ENCODE measurements at places on chromosomes 4 and X.

- DNase-seq, result no peak
Measured at GRCh38 chr4:117326091-117326490, 240.7 kb upstream of the TRAM1L1 start.

DNA sequence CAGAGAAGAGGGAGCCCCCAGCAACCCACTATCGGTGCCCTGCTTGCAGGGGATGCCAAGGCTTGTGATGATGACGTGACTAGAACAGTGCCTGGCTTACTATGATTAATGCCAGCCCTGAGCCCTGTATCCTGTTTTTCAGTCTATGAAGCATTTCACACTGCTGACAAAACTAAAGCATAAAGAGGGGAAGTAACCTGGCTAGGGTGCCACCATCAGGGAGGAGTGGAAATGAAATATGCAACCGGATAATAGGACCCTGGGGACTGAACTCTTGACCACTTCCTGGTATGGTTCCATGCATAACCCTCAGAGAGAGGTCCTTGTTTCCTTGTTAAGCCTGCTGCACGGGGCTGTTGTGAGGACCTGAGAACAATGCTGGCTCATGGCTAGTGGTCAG is 50.3 kb downstream of the MED28 start:
- DNase-seq, result no peak

GRCh38 chrX:148612431-148612830 is 112.0 kb downstream of the AFF2 start:
- no peak for DNase-seq

GRCh38 chrX:63506320-63506719 is 155.2 kb upstream of the SPIN4 start:
- DNase-seq, result no peak

GRCh38 chr4:128123036-128123435 is 61.9 kb downstream of the LARP1B start:
- DNase-seq, result no peak

DNA sequence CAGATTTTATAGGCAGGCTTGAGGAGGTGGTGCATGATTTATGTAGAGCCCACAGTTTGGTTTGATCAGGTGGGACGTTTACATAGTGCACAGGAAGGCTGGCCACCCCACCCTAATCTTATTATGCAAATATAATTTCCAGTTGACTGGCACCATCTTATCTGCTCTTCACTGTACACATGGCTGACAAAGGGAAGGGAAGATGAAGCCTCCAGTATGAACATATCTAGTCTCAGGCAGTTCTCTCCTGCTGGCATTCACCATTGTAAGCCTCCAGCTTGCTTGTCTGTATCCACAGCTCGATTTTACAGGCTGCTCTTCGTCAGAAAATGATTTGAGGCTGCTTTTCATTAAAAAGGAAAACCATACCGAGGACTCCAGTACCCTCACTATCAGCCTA is 278.3 kb downstream of the TECRL start:
- DNase-seq, result no peak

DNA sequence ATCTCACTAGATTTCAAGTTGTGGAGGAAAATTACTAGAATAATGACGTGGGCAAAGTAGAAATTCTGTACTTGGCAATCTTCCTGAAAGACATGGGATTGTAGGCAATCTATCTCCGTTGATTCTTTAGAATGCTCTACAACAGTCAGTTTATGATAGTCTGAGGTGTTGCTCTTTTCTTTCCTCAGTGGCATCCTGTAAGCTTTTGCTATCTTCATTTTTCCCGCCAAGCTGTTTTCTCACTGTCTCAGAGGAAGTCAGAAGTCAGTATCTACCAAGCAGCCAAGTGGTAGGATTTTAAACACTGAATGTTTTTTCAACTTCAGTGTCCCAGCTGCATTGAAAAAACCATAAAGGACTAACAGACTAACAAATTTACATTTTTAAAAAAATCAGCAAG is 23.7 kb downstream of the PCDH7 start:
- DNase-seq, result no peak

- DNase-seq, result no peak
Measured at GRCh38 chrX:31039327-31039711, 32.5 kb downstream of the FTHL17 start.

- DNase-seq, result no peak
Measured at GRCh38 chr4:85591406-85592098, 116.6 kb downstream of the ARHGAP24 start.

GRCh38 chr4:147012059-147012707 is 66.5 kb upstream of the TTC29 start:
- DNase-seq, result no peak

DNA sequence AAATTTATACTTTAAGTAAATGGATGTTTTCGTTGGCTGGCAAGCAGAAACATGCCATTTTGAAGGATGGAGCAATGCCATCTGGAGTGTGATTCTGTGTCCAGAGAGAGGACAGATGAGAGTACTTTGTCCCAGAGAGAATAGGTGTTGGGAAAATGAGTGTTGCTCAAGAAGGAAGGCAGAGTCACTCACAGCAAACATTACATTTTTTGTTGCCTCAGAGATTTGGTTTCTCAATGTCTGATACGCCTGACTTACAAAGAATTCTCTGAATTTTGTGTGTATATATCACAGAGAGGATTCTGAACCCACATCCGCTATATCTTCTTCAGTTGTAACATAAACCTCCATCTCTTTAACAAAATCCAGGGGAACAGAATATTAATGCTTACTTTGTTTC is 102.8 kb upstream of the PCDH18 start:
- DNase-seq, result no peak

DNA sequence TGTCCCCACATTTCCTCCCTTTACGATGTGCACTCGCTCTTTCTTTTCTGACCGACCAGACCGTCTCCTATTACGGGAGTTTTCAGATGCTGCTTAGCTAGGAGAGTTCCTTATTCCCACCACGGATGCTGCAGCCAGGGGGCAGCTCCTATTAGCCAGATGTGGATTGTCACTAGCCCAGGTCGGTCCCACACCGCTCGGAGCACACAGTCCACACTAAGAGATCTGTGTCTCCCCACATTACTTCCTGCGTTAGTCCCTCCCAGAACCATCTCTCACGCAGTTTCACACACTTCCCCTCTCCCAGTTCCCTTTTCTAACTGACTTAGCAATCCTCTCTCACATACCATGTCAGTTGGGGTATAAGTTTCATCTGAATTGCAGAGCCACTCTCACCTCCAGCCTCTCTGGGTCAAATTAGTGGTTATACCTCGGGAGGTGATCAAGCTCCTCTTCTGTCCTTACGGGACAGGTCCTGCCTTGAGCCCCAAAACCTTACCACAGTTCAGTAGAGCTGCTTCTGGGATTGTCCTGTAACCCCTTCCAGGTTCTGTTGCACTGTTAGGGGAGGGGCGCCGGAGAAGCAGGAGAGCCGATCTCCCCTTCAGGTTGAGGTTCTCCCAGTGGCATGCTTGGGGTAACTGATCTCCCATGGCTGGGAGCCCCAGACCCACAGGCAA is 28.2 kb downstream of the SULT1E1 start:
- no peak for DNase-seq

DNA sequence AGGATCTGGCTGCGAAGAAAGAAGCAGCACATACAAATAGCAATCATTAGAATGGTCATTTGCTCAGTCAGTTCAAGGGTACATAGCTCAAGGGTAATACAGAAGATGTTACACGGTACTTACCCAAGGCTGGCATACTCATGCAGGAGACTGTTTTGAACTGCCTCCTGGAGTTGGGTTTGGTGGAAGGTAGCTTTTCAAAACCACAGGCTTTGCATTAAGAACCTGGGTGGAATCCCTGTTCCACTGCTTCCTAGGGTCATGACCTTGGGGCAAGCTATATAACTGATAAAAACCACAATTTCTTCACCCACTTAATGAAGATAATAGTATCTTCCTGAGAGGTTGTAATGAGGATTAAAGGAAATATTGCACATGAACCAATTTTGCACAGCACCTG is 36.5 kb downstream of the TBC1D9 start:
- DNase-seq, result no peak

DNA sequence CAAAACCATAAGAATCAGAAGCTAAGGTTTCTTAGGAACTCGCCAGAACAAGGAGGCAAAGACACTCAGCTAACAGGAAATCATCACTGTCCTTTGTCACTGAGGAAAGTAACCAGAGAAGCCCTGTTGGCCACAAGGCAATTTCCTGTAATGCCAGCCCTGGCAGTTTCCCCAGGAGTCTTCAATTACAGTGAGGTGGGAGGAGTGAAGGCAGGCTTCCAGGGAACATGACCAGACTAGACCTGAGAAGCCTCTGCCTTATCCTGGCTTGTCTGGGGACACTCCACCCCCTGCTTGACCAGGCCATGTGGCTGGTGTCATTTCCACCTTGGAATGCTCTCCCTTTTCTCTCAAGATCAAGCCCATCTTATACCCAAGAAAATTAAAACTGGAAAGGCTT is 125.3 kb downstream of the COL4A6 start:
- no peak for DNase-seq

- no peak for DNase-seq
Measured at GRCh38 chr4:68570122-68570507, 6.0 kb downstream of the UGT2B17 start.

DNA sequence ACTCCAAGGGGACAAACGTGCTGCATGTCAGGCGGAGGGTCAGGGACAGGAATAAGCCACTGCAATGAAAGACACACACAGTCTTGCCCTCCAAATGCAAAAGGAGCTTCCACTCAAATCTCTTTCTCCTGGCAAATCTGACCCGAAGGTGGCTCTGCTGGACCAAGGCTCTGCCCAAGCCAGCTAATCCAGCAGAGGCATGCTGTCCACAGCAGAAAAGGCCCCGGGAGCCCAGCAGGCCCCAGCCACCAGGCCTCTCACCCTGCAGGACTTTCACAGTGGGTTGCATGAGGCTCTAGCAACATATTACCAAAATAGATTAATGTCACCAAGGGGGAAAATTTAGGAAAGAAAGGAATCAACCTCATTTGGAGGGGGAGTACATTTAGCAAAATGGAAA is 628.6 kb downstream of the BCOR start:
- no peak for DNase-seq

DNA sequence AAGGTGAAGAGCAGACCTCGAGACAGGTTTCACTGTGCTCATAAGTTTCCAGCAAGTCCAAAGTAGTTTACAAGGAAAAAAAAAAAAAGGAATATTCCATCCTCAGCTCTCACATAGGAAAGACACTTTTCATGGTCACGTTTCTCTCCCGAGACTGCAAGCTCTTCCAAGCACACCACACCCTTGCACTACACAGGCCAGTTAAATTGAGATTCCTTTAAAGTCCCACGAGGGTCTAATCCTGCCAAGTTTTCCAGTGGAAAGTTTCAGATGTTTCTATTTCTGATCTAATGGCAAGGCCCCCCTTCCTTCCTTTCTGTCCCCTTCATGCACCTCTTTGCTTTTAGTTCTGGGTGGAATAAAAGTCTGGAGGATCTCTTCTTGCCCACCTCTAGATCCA is 67.9 kb upstream of the PCDH19 start:
- no peak for DNase-seq

- DNase-seq, result no peak
Measured at GRCh38 chrX:108126661-108127060, 35.1 kb downstream of the ATG4A start.

DNA sequence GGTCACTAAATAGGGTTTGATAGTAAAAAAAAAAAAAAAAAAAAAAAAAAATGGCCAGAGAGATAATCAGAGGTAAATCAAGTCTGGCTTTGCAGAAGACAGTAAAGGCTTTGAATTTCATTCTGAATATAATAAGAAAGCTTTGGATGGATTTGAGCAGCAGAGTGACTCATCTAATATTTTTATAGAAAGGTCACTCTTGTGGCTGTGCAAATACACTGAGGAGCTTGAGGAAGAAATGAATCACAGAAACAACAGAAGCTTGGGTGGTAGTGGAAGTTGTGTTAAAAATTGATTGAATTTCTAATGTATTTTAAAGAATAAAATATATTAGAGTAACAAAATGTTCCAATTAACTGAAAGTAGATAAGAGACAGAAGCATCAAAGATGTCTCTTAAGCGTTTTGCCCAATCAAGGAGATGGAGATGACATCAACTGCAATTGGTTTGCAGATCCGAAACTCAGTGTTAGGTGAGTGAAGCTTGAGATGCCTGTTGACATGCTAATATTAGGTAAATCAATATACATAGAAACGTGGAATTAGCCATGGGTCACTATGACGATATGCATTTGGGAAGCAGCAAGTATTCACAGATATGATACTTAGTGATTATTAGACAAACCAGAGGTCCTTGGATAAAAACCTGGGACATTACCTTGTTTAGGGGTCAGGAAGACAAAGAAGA is 280.5 kb downstream of the GPM6A start:
- DNase-seq, result no peak

- no peak for DNase-seq
Measured at GRCh38 chr4:174550541-174550940, 28.3 kb upstream of the HPGD start.

- DNase-seq, result no peak
Measured at GRCh38 chrX:155127465-155127864, 56.2 kb downstream of the BRCC3 start.

- no peak for DNase-seq
Measured at GRCh38 chr4:2301806-2302205, 39.9 kb upstream of the MXD4 start.

- DNase-seq, result no peak
Measured at GRCh38 chr4:118113220-118113619, 78.9 kb downstream of the NDST3 start.

GRCh38 chr4:139794158-139794954 is 128.7 kb downstream of the MGST2 start:
- DNase-seq, result no peak

- DNase-seq, result no peak
Measured at GRCh38 chr4:74365761-74366160, 816 bp downstream of the EREG start.

DNA sequence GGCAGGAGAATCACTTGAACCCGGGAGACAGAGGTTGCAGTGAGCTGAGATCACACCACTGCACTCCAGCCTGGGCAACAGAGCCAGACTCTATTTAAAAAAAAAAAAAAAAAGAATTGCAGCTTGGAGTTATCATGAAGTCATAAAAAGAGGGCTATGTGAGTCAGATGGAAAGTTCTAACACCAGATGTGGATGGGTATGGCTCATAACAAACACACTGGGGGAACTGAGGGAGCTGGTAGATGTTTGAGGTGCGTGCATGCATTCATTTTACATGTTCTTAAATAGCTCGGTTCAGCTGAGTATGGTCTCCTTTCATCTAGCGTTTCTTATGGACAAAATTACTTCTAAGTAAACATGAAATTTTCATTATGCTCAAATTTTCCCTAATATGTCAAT is 11.7 kb downstream of the TRMT2B start:
- no peak for DNase-seq

DNA sequence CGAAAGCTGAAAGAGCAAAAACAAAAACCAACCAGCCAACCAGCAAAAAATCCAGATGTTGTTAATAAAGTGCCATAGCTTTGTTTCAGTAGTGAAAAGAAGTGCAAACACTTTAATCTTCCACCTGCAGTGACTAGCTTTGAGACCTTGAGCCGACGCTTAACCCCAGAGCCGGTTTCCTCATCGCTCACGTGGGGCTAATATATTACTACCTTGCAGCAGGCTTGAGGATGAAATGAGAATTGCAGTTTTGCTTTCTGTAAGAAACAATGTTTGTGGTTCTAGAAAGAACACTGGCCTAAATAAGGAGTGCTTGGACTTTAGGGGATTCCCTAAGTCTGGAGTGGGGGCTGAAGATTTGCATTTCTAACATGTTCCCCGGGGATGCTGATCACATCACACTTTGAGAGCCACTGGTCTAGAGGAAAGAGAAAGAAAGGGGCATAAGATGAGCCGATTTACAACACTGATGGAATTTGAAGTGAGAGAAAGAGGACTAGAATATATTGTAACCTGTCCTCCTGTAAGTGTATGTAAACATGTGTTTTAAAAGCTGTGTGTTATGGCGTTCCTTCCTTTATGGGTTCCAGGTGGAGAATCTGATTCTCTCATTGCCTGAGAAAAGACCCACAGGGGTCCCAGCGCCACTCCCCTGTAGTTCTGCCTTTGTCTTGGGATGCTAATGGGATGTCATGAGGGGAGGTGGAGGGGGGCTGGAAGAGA is 1.4 kb downstream of the FGF2 start:
- DNase-seq, result no peak
